SHP77 (cell line): ENCODE measurements at places on chromosomes 11 and 22.
A peak's percentile ranks its signal among the peaks of the same experiment; 100 is the strongest.

GRCh38 chr11:66107600-66108510 lies 37.8 kb downstream of the PACS1 start:
- no peak for DNase-seq

DNA sequence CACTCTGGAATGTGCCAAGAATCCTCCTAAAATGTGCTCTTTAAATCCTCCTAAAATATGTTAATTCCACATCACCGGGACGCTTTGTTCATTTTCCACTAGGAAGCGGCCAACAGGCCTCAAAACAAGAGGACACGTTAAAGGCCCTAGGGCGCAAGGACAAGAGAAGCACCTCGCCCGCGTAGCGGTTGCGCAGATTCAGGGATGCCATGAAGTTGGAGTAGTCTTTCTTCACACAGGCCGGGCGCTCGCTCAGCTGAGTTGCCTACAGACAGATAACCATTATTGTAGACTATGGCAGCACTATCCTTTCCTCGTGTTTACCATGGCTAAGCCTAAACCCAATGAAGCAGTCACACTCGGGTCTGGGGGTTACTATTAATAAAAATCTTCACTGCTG lies 29.5 kb upstream of the SERPIND1 start:
- DNase-seq, result no peak

DNA sequence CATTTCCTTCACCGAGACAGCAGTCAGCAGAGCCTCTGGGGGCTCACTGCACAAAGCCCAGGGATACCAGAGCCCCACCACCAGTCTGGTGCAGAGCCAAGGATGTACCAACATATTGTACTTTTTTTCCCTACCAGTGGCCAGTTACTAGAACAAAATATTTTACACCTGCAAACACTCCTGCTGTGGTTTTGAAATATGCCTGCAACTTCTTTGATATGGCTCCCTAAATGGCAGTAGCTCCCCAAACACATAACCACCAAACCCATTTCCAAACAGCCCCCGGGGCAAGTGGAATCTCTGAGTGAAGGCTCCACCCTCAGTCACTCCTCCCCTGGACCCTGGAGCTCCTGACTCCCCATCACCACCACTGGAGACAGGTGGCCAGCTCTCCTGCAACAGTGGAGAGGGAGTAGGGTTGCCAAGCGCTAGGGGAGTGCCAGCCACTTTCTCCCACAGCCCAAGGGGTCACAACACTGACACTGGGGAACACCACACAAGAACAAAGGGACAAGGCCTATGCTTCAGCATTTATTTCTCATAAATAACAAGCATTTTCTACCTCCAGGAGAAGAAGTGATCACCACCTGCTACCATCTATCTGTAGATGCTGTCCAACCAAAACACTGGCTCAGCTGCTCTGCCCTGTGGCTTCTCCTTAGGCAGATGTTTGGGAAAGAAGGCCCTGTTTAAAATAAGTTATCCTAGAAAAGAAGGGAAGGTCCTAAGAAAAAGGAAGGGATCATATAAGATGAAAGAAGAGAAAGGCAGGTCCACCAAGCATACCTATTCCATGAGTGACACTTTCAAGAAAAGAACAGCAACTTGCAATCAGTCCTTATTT lies 15.1 kb downstream of the DGCR2 start:
- DNase-seq, result no peak

DNA sequence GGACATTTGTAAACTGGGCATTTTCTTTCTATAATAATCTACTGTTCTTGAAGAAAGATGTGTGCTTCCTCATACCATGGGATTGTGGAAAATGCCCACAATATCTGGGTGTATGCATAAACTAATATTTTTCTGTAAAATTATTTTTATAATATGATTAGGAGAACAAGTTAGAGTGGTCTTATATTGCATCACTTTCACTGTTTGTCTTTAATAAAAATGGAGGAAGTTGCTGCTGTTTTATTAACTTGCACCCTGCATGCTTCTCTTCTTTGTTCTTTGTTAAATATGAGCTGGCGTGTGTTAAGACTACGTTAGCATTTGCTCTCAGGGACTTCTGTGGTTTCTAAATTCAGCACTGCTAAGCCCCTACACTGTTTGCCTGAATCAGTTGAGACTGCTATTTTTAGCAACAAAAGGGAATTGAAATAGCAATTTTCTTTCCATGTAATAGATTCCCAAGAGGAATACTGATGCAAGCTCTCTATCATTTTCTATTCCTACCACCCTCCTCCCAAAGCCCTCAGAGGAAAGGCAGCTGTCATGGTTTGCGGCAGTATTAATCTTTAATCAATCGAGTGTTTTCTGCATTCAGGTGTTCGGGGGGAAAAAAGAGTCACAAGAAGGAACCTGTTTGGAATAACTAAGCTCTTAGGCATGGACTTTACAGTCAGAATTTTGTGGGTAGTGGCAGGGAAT lies 56.1 kb downstream of the HSD17B12 start:
- no peak for DNase-seq

- DNase-seq, result peak; percentile 77
Measured at GRCh38 chr22:40156001-40156516, 21.7 kb upstream of the TNRC6B start.

GRCh38 chr11:57324154-57324885 lies 432 bp downstream of the TNKS1BP1 start:
- DNase-seq, result no peak

GRCh38 chr11:75203138-75203537 lies 37.4 kb upstream of the TPBGL start:
- no peak for DNase-seq

DNA sequence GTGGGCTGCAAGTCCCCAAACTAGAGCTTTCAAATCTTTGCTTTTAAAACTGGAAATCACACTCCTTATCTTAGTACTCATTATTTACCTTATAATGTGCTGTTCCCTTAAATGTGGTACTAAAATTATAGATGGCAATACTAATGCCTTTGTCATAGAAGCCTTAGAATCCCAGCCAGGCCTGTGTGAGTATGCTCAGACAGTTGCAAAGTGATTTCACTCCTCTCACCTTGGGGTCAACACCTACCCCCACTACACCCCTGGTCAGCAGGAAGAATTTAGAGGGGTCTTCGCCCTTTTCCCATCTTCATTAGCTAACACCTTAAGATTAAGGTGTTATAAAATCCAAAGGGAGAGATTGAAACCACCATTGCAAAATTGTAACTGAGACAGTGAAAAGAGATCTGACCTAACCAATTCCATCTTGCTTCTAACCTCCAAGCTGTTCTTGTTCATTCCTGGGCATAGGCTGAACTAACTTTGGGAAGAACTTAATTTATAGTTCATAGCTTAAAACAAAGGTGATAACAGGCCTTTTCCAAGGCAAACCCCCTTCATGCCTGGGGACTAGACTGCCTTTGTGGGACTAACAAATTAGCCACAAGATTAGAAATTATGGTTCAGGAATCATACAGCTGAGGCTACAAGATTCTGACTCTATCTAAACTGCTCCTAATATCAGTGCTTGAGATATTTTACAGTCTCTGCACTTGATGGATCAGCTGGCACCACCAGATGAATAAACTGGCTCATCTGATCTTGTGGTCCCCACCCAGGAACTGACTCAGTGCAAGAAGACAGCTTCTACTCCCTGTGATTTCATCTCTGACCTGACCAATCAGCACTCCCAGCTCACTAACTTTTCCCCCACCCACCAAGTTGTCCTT lies 10.4 kb upstream of the MRPL17 start:
- no peak for DNase-seq

DNA sequence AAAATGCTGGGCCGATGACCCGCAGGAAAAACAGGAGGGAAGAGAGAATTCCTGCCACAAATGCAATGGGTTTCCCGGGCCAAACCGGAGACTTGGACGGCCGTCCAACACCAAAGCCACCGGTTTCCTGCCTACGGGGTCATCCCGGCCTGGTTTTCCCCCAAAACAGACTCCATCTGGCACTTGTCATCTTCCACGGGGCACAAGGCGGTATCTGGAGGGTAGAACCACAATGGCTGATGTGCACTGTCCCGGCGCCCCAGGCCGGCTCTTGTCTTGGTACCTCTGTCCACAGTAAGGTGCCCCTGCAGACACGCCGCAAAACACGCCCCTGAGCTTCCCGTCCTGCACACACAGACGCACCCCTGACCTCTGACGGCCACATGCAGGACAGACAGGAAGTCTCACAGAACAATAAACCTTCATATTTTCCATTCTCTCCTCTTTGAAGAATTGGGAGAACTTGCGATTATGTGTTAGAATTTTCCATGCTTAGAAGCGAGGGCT lies 20.1 kb downstream of the CELSR1 start:
- DNase-seq, result no peak

- no peak for DNase-seq
Measured at GRCh38 chr22:32200752-32201151, 4.1 kb downstream of the RFPL2 start.

DNA sequence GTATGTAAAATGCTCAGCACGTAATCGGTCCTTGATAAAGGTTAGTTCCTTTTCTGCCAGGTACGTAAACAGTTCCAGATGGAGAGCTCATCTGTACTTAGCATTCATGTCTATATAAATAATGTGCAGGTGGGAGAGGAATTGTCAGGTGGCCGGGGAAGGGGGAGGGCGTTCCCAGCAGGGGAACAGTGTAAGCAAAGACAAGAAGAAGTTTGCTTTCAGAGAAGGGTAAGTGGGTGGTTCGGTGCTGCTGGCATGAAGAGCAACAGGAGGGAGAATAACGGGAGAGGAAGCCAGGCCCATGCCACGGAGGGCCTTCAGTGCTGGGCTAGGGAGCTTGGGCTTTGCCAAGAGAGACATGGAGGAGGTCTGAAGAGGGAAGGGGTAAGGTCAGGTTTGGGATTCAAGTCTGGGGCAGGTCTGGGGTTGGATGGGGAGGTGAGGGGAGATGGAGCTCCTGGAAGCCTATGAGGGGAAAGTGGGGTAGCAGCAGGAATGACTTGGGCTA lies 11.4 kb upstream of the WNT11 start:
- peak; percentile 34 for DNase-seq

GRCh38 chr22:49702068-49702397 lies 125.6 kb downstream of the BRD1 start:
- DNase-seq, result no peak

GRCh38 chr11:100709233-100709957 lies 22.3 kb downstream of the ARHGAP42 start:
- DNase-seq, result no peak

DNA sequence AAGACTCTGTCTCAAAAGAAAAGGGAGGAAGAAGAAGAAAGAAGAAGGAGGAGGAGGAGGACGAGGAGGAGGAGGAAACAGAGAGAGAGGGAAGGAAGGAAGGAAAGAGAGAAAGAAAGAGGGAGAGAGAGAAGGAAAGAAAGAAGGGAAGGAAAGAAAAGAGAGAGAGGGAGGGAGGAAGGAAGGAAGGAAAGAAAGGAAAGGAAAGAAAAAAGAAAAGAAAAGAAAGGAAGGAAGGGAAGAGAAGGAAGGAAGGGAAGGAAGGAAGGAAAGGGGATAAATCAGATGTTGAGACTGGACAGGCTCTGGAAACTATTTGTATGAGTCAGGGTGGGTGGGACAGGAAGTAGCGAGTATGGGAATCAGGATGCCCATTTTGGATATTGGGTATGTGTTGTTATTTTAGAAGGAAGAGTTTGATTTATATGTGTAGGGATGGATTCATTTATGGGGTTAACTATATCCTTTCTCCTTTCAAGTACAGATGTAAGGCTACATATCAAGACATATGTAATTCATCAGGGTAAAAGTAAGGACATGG lies 6.0 kb upstream of the RPL3 start:
- DNase-seq, result no peak

DNA sequence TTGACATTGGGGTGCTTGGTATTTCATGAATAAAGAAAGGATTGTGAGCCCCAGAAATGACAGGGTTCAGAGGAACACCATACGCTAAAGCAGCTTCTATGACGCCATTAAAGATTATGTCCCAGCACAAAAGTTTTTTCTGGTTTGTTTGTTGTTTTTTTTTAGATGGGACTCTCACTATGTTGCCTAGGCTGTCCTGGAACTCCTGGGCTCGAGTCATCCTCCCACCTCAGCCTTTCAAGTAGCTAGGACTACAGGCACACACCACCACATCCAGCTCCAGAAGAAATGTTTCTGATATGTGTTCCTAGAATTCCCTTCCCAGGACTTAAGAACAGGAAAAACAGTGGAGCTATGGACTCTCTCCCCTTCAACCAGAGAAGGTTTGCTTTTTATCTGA lies 2.6 kb upstream of the RHOG start:
- no peak for DNase-seq

- no peak for DNase-seq
Measured at GRCh38 chr11:46677169-46677568, 23.2 kb downstream of the ARHGAP1 start.

- DNase-seq, result no peak
Measured at GRCh38 chr22:49773531-49773930, 54.1 kb downstream of the BRD1 start.
